Fibroblast of skin of right quadriceps (primary cell): ENCODE measurements at places on chromosomes 4 and X.
A peak's percentile ranks its signal among the peaks of the same experiment; 100 is the strongest.

GRCh38 chrX:44241546-44241945 is 101.9 kb downstream of the EFHC2 start:
- no peak for DNase-seq

GRCh38 chr4:16897991-16898827 is at the start of gene LDB2:
LDB2 (minus strand) TSS chr4:16898645.
- DNase-seq, result peak; percentile 89

- no peak for DNase-seq
Measured at GRCh38 chr4:21806991-21807390, 141.6 kb downstream of the KCNIP4 start.

DNA sequence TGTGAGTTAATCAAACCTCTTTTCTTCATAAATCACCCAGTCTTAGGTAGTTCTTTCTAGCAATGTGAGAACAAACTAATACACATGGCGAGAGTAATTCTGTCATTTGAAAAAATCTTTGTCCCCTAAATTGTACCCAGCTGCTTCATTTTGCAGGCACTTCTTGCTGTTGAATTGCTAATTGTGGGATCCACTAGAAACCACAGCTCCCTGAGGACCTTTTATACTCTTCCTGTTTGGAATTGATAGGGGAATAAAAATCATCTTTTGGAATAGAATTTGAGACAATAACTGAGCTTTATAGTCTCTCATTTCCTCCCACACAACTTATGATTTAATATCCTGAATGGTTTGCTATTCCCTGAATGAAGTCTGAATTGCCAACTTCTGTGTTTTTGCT is 170.2 kb downstream of the PACRGL start:
- DNase-seq, result no peak

GRCh38 chr4:105122350-105122749 is 24.3 kb upstream of the TET2 start:
- DNase-seq, result peak; percentile 59

GRCh38 chr4:7462509-7462971 is 27.8 kb upstream of the PSAPL1 start:
- DNase-seq, result peak; percentile 15

DNA sequence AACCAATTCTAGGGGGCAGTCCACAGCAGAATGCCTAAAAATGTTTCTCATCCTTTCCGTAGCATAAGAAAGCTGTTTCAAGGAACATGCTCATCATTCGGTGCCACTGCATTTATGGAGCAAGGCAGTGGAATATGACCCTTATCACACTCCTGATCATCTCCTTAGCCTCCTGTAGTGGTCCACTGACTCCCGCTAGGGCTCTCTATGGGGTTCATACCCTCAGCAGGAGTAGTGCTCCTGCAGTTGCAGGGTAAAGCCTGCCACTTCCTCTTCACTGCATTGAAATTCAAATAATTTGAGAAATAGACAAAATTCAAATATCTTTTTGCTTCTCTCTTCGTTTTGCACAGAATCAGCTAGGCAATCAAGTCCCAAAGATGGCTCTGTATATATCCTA is 107.0 kb downstream of the NDST3 start:
- DNase-seq, result no peak
